Right atrium auricular region (tissue), 2 donors: ENCODE measurements at places on chromosomes 6 and 20.

DNA sequence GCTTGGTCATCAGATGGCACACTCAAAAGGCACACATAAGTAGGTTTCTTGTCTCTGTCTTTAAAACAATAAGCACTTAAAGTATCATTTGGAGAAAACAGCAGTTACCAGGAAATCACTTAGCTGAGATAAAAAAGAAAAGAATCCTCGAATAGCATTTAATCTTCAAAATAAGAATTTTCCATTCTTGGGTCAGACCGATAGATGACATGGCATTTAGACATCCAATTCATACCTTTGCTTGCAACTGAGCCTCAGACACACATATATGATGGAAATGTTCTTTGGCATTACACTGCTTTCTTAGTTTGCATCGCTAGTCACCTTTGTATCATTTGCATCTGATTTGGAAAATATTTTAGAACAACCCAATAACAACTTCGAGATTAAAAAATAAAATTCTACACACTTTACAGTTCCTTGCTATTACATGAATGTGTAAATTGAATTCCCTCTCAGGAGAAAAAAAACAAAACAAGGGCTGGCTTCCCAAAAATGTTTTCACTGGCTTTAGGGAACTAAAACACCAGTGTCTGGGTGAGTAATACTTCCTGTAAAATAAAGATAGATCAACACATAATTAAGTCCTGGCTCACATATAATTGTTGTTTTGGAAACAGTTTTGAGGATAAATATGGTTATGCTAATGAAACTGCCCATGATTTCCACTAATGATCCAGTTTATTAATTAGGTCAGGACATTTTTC, 1.3 kb upstream of the RNF217 start:
- H3K4me3 ChIP-seq, result peak overlapping the region; percentile 71
- no peaks in the 10 kb centered on the region for H3K4me1 ChIP-seq
- peak overlapping the region; percentile 90 for H3K27ac ChIP-seq
- no peaks in the 10 kb centered on the region for H3K36me3 ChIP-seq
- DNase-seq, result no peak
- no peaks in the 10 kb centered on the region for H3K27me3 ChIP-seq

DNA sequence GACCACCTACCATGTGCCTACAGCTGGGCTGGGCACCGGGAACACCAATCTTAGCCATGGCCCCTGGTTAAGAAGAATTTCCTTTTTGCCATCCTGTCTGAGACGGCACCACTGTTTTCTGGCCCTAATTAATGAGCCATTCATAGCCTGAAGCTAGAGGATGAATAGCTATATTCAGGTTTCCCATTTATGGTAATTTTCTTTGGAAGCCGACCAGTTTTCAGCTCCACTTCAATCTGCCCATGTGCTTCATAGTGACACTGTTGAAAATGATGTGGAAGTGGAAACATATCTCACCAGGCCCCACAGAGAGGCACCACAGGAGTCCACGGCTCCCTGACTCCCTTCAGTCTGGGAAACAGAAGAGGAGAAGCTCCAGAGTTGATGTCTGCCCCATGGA, 22.6 kb upstream of the ULBP3 start:
- no peaks in the 10 kb centered on the region for H3K4me1 ChIP-seq
- no peaks in the 10 kb centered on the region for H3K36me3 ChIP-seq
- no peak overlapping the region for H3K27ac ChIP-seq
- DNase-seq, result no peak
- no peak overlapping the region for H3K4me3 ChIP-seq

- H3K27me3 ChIP-seq, result no peaks in the 10 kb centered on the region
- no peaks in the 10 kb centered on the region for H3K4me1 ChIP-seq
- peak overlapping the region; percentile 51 for H3K27ac ChIP-seq
- DNase-seq, result no peak
- H3K36me3 ChIP-seq, result peaks cover 10% of the 10 kb centered on the region
Measured at GRCh38 chr6:35359744-35360348, 17.5 kb downstream of the PPARD start.

- DNase-seq, result no peak
- H3K4me3 ChIP-seq, result no peak overlapping the region
- no peaks in the 10 kb centered on the region for H3K4me1 ChIP-seq
Measured at GRCh38 chr6:45009576-45009975, 318.6 kb upstream of the RUNX2 start.

DNA sequence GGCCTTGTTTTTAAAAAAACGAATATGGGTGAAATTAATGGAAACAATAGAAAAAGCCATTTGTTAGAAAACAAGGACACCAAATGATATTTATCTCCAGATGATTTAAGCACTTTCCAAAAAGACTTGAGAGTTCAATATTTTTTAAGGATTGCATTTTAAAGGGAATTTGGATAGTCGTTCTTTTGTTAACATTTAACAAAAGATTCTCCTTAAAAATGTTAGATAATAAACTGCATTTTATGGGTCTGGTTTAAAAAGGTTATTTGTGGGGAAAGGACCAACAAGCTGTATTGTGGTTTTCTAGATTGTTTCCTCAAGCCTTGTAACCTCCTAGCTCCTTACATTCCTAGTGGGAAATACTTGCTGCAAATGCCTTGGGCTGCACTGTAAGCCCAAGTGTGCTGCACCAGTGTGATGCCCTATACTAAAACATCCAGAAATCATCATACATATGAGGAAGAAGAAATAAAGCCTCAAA, 1.5 kb upstream of the PHIP start:
- H3K4me1 ChIP-seq, result peaks cover 24% of the 10 kb centered on the region
- no peak for DNase-seq
- H3K4me3 ChIP-seq, result peak overlapping the region; percentile 93

DNA sequence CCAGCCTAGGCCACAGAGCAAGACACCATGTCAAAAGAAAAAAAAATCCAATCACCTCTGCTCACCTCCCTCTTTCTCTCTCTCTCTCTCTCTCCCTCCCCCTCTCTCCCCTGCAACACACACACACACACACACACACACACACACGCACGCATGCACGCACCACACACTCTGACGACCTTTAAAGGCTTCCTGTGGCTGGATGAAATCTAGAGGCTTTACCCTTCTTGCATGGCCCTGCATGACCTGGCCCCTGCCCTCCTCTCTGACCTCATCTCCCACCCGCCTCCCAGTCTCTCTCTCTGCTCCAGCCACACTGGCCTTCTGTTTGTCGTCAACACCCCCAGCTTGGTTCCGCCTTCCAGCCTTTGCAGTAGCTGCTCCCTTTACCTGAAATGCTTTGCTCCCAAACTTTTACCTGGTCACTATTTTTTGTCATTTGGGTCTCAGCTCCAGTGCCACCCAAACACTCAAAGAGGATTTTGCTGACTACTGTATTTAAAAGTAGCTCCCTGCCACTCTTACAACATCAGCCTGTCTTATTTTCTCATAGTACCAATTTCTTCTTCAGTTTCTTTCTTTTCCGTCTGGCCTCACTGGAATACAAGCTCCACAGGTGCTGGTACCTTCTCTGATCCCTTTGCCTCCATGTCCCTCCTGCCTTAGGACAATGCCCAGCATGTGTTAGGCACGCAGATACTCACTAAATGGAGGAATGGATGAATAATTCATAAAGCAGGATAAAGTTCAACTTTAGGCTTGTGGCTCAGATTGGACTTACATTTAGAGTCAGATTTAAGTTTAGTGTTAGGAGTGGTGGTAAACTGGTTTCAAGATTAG, 4.3 kb upstream of the LTA start:
- no peak overlapping the region for H3K27ac ChIP-seq
- no peak for DNase-seq
- no peak overlapping the region for H3K4me3 ChIP-seq
- no peaks in the 10 kb centered on the region for H3K36me3 ChIP-seq
- no peaks in the 10 kb centered on the region for H3K4me1 ChIP-seq

DNA sequence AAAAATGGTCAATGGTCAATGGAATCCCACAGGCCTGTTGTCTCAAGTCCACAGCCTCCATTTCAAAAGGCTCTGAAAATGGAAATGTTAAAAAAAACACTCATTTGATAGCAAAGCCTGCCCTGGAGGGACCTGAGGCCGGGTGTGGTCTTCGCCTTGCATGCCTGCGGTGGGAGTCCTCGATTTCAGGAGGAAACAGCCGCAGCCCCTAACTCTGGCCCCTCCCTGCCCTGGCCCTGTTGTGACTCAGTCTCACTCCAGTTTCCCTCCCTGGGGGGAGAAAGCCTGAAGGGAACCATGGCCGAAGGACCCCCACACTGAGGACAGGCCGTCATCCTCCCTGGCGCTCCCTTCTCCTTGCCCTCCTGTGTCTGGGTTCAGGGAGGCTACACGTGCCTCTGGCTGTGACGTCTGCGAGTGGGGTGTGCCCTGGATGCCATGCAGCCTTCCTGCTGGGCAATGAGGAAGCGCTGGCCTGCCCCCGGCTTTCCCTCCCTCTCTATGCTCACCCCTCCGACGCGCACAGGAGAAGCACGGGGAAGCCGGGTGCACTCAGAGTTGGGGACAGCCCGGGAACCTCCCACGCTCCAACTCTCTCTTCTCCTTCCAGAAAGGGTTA, 9.2 kb downstream of the BHLHE23 start:
- H3K27me3 ChIP-seq, result no peaks in the 10 kb centered on the region
- DNase-seq, result no peak
- H3K36me3 ChIP-seq, result no peaks in the 10 kb centered on the region
- no peak overlapping the region for H3K27ac ChIP-seq
- H3K4me3 ChIP-seq, result no peak overlapping the region

- H3K4me1 ChIP-seq, result peaks cover 41% of the 10 kb centered on the region
- H3K4me3 ChIP-seq, result no peak overlapping the region
- no peak for DNase-seq
- no peaks in the 10 kb centered on the region for H3K27me3 ChIP-seq
Measured at GRCh38 chr6:134533991-134534390, 216.1 kb upstream of the SGK1 start.

- no peaks in the 10 kb centered on the region for H3K27me3 ChIP-seq
- no peak overlapping the region for H3K27ac ChIP-seq
- no peak for DNase-seq
- H3K36me3 ChIP-seq, result no peaks in the 10 kb centered on the region
Measured at GRCh38 chr6:143288923-143289322, 161.6 kb downstream of the ADAT2 start.
